ENCODE measurements at places on chromosomes 6 and 20.

DNA sequence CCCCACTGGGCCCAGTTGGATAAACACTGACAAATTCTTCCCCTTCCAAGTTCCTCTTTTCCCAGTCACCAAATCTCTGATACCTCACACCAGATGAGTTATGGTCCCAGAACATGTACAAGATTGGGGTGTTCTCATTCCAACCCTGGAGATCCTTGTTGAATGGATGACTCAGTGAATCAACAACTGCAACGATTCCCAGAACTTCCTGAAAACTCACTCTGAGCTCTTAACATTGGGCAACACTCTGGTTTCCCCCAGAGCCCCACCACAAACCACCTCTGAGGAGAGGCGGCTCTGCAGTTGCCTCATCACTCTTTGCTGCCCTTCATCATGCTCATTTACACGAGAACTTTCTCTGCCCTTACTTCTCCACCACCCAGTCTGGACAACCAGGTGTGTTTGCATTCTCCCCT lies 115.2 kb downstream of the MRPL14 start:
- DNase-seq, result no peak

- no peak for DNase-seq
These were observed 33.2 kb downstream of the HLA-A start for GRCh38 chr6:29975561-29975907.

- DNase-seq, result no peak
These were observed 46.0 kb upstream of the TASP1 start for GRCh38 chr20:13684566-13685222.

GRCh38 chr6:149169761-149170511 lies 147.6 kb upstream of the TAB2 start:
- no peak for DNase-seq

GRCh38 chr6:52390361-52390727 lies 28.4 kb downstream of the PAQR8 start:
- peak; percentile 56 for DNase-seq

DNA sequence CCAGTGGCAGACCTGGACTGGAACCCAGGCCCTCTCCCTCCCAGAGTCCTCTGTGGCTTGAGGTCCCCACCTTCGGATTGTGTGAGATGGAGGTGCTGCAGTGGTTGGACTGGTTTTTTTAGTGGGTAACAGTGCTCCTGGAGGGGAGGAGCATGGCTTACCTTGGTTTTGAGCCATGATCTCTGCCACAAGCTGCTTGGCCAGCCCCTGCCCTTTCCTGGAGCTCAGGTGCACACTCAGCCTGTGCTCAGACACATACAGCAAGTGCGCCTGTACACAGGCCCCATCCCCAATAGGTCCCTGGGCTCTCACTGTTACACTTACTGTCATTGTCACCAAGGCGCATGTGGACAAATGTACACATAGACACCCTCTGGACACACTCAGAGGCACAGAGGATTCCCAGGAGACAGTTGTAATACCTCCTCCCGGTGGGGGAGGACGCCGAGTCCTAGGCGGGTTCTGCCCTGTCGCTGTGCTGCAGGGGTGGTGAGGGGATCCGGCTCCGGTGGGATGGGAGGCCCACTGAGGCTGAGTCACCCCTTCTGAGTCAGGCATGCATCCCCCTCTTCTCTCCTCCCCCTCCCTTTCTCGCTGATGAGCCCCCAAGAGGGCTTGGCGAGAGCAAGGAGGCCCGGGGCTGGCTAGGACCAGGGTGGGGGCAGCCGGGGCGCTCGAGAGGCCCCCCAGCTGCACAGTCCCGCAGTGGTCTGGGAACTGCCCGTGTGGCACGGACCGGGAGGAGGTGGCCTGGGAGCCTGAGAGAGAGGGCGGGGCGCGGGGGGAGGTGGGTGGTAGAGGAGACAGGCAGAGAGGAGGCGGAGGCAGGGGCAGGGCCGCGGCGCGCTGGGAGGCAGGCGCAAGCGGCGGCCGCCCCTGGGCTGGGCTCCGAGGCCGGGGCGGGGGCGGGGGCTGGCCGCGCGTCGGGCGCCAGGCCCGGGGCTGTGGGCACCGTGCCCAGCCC lies 522 bp upstream of the EPB41L1 start:
- DNase-seq, result peak; percentile 22

DNA sequence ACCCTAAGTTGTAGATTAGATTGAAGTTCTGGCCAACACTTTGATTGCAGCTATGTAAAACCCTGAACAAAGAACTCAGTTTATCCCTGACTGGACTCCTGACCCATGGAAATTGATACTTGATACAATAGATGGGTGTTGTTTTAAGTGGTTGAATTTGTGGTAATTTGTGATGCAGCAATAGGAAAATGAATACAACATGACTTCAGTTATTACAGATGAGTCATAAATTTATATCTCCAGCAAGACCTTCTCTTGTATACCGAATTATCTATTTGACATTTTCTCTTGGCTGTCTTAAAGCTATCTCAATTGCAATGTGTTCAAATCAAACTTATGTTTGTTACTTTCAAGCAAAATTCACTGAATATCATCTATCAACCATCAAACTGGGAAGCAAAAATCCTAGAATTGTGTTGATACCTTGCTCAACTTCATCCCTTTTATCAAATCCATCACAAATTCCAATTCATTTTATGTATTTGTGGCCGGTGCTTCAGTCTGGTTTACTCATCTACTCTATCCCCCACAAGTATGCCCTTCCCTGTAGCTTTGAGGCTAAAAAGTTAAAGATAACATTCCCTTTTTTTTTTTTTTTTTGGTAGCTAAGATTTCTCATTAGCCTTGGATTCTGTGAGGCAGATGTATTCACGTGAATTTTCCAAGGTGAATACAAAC lies 129.4 kb upstream of the CENPW start:
- DNase-seq, result no peak

DNA sequence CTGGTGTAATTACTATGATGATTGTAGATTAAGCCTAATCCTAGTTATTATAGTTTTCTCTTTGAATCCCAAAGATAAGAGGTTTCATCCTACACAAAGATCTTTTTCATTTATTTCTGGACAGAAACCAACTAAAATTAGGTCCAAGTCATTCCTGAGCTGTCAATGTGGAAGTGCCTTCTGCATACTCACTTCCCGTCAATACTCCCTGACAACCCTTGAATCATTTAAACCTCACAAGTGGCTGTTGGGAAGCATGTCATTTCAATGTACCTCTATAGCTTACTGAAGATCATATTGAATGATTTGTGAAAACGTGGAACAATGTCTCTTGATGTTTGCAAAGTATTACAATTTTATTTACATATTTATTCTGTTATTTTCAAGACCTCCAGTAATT lies 274.1 kb downstream of the HACE1 start:
- no peak for DNase-seq

- DNase-seq, result no peak
These were observed 2.6 kb upstream of the ADGB start for GRCh38 chr6:146595972-146596731.

GRCh38 chr6:141486942-141487341 lies 645.8 kb upstream of the GJE1 start:
- no peak for DNase-seq

GRCh38 chr6:149049230-149049629 lies 268.3 kb upstream of the TAB2 start:
- DNase-seq, result no peak

DNA sequence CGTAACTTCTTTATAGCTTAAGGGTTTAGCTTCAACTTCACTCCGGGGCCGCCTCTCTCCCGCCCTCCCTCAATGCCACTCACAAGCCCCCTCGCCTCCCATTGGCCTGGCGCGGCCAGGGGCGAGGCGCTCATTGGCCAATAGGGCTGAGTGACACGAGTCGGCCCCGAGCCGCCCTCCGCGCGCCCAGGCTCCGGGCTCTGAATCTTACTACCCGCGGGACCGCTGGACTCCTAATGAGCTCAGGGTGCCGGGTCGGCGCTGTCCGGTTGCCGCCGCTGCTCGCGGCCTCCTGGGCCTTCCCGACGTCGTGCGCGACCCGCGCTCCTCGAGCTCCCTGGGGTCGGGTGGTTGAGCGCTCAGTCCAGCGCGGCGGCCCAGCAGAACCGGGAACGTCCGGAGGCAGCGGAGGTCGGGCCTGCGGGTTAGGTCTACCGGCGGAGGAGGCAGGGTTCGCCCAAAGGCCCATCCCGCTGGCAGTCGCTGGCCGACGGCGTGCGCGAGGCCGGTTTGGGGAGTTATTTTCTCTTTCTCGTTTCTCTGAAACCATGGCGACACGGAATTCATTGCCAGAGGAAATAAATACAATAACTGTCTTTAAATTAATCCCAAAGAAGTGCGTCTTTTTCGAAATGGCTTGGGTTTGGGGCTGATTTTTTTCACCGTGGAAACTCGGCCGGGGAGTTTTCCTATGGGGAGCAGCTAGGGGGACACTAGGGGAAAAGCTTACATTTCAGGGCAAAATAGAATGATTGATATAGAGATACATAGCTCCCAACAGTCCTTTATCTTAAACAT lies at the start of gene SIM1:
TSS of gene SIM1 (minus strand) at position 19 of the 798 bp plus-strand sequence. CDS start 1,453 bp downstream, outside the sequence.
- DNase-seq, result no peak

DNA sequence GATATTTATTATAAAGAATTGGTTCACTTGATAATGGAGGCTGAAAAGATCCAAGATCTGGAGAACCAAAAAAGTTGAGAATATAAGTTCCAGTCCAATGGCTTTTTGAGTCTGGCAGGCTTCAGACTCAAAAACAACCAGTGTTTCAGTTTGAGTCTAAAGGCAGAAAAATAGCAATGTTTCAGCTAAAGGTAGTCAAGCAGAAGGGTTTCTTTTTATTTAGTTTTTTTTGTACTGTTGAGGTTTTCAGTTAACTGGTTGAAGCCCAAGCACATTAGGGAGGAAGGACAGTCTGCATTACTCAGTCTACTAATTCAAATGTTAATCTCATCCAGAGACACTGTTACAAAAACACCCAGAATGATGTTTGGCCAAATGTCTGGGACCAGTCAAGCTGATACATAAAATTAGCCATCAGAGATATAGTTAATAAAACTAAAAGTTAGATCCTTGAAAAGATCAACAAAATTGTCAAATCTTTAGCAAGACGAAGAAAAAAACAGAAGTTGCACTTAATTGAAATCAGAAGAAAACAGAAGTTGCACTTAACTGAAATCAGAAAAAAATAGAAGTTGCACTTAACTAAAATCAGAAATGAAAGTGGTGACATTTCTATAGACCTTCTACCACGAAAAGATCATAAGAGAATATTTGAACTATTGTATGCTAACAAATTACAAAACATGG lies 980.3 kb upstream of the FLRT3 start:
- DNase-seq, result no peak

DNA sequence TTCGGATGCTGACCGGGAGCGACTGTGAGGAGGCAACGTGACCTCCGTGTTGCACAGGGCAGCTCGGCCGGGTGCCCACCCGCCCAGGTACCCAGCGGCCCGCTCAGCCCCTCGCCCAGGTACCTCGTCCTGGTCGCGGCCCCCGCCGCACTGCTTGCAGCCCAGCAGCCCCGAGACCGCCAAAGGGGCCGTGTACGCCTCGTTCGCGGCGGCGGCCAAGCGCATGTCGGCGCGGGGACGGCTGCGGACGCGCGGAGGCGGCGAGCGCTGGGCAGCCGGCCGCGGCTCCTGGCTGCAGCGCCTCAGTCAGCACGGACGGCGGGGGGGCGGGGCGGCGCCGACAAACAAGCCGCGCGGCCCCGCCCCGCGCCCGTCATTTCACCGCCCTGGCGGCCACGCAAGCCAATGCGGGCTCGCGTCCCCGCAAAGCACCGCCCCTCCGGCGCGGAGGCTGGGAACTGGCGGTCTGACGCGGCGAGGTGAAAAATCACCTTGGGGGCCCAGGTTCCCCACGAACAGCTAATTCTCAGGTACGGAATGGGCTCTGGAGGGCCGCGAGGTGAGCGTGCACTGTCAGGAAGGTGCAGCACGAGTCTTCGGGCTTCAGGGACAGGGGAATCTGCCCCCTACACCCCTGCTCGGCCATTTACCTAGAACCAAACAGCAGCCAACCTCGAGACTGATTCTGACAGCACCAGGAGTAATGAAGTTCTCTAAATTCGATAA lies 85.2 kb downstream of the SESN1 start:
- peak; percentile 89 for DNase-seq

GRCh38 chr6:139580592-139581484 lies 206.4 kb upstream of the CITED2 start:
- no peak for DNase-seq

GRCh38 chr20:2691127-2691526 lies 1.5 kb upstream of the EBF4 start:
- no peak for DNase-seq

GRCh38 chr6:39050453-39051112 lies 2.0 kb downstream of the GLP1R start:
- DNase-seq, result no peak

DNA sequence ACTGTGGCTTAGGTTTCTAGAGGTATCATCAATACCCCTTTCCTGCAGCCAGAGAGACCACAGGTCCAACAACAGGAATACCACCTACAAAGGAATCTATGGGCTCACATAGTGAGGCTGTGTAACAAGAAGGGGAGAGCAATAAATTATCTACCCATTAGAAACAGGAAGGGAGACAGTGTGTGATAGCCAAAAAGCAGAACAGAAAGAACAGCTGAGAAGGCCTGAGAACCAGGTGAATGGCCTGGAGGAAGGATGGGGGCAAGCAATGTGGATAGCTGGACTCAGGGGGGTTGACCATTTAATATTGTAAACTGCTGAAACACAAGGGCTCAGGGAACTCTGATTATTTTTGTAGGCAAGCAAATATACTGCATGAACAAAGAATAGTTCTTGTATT lies 628.2 kb downstream of the COL12A1 start:
- no peak for DNase-seq

DNA sequence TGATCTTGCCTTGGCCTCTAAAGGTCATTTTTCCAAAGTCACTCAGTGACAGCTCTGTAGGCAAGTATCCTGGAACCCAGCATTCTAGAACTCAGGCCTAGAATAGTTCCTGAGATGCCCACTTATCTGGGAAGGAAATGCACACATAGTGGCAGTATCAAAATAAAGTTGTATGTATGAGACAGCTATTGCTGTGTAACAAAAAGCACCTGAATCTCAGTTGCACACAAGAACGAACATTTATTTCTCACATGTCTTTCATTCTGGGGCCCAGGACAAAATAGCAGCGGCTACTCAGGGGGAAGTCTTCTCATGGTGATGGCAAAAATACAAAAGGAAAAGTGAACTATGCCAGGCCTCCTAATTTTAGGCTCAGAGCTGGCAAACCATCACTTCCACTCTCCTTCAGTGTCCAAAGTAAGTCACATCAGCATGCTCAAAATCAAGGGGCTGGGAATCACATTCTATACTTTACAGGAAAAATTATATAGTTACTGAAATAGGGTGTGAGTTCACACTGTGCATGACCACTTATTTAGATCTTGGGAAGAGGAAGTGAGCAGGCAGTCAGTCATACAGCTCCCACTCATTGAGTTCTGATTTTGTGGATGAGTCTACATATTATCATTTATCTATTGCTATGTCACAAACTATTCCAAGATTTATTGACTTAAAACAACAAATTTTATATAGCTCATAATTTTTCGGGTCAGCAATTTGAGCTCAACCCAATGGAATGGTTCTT lies 133.7 kb upstream of the RIN2 start:
- DNase-seq, result no peak
